ENCODE measurements at places on chromosomes 2 and 18.

DNA sequence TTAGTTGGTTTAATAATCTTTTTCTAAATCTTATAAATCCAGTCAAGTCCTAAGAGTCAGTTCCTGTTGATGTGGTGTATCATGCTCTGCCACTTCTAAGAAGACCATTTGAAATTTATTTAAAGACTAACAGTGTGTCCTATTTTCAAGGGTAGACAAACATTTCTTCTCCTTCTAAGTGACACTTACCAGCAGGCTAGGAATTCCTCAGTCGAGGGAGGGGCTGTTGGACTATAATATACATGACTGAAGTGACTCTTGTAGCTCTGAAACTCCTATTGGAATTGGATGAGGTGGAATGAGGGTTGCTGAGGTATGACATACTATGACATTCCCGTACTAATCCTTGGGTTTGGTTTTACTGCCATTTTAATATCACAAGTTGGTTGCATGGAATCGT is 30.6 kb downstream of the ITGB6 start:
- no peak for DNase-seq

GRCh38 chr18:43501099-43501498 is 223.8 kb upstream of the SYT4 start:
- DNase-seq: no peak

DNA sequence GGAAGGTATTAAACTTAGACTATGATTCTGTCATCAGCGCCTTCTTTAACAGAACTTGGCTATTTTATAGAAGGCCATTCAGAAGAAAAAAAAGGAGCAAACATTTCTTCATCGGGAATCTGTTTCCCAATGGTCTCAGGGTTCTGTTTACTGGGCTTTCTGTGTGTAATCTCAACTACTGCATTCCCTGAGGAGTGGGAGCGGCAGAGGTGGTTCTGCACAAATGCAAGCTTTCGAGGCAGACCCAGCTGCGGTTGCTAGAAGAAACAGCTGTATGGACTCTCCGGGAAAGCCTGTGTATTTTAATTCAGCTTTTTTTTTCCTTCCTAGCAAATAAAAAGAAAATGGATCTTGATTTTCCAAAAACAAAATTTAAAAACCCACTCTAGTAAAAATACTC is 250.7 kb downstream of the NAPG start:
- no peak for DNase-seq

GRCh38 chr2:42860319-42861094 is 68.1 kb upstream of the HAAO start:
- DNase-seq: no peak

GRCh38 chr18:58175786-58176176 is 131.8 kb downstream of the NEDD4L start:
- no peak for DNase-seq

DNA sequence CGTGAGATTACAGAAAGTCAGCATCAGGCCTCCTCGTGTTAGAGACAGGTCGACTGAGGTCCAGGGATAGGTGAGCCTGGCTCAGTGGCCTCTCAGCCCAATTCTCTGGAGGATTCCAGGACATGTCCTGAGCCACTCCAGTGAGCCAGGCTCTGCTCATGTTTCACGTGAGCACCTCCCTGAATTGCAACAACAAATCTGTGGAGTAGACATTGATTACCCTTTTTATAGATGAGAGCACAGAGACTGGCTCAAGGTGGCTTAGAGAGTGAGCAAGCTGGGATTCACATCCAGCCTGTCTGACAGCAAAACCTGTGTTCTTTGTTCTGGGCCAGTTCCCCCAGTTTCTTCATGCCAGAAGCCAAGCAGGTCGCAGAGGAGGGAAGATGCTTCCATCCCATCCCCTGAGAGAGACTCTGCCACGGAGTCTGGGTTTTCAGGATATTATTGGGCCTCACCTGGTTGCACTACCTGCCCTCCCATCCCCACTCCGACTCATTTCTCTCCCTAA is 46.4 kb downstream of the HS1BP3 start:
- DNase-seq: no peak

GRCh38 chr2:25825238-25825637 is 53.0 kb downstream of the ASXL2 start:
- DNase-seq: no peak

- no peak for DNase-seq
Observed at GRCh38 chr2:218813771-218814460, 17.7 kb downstream of the PRKAG3 start.

GRCh38 chr2:41027095-41027494 is 575.2 kb upstream of the SLC8A1 start:
- no peak for DNase-seq

DNA sequence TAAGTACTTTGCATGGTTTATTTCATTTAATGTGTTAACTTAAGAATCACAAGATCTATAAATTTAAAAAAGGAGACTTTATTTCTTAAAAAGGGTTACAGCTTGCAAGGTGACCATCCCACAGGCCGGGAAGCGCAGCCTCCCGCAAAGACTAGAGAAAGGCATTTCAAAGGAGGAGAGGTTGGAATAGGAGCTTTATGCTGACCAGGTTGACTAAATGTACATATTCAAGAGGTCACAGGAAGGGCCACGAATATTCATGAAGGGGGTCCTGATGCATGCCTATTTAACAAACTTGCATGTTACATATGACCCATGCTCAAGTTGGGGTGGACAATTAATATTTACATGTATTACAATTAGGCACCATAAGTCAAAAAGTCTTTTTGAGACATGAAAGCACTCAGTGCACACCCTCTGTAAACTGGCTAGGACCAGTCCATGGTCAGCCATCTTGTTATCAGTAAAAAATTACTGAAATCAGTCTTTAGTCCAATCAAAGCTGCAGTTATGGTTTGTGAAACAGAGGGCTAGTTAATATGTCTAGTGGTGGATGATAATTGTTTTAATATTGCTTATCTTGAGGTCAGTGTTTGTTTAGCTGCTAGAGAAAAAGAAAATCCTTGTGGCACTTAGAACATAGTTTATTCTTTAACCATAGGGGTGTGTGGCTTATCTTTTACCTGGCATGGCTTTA is 169.3 kb downstream of the KCNE4 start:
- DNase-seq: no peak

DNA sequence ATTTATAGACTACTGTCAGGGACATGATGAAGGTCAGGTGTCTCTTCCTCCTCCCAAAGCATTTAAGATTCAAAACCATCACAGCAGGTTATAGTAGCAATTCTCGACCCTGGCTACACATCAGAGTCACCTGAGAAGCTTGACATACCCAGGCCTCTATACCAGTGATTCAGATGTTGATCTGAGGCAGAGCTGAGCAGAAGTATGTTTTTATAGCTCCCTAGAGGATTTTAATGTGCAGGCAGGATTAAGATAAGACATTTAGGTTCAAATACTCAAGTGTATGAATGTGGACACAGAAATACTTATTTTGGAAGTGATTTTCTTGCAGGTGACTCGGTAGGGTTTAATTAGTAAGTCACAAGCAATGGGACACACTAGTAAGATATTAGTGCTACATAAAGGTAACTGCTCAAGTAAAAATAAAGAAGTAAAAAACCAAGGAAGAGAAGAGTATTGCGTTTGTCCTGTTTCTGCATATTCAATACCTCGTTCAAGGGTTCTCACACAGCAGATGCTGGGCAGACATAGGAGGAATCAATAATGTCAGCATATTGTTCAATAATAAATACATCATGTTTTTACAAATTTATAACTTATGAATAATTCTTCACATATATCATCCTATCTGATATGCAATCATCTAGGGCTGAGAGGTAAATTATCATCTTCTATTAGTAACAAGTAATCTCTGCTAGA is 7.0 kb downstream of the GCFC2 start:
- no peak for DNase-seq

- DNase-seq: no peak
Observed at GRCh38 chr2:12169721-12170120, 423.3 kb downstream of the LPIN1 start.

GRCh38 chr2:222733846-222734702 is 62.6 kb downstream of the MOGAT1 start:
- no peak for DNase-seq

DNA sequence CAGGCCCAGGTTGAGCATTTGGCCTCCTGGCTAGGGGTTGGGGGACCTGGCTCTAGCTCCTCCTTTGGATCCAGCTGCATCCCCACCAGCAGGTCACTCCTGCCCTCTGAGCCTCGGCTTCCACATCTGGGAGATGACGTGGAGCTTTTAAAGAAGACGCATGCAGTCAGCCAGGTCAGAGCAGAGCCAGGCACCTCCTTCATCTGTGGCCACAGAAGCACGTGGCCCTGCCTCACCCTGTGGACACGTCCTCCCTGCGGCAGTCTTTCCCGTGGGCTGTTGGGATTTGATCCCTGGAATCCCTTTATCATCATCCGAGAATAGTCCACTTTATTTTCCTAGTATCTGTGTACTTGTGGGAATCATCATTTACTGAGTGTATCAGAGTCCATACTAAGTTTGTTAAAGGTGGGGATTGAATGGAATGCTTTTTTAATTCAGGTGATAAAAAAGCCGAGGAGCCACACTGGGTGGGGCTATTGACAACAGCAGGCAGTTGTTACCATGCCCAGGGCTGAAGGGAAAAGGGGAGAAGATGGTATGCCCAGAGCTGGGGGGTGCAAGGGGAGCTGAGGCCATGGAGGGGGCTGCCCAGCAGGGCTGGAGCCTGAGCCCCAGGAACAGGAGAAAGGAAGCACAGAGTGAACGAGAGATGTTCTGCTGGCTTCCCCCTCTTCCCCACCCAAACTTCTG is 170.1 kb downstream of the LAMA1 start:
- no peak for DNase-seq

- no peak for DNase-seq
Observed at GRCh38 chr2:232973796-232974195, 39.3 kb downstream of the NGEF start.

GRCh38 chr2:102839668-102840388 is 78.0 kb downstream of the TMEM182 start:
- no peak for DNase-seq

- DNase-seq: no peak
Observed at GRCh38 chr2:55518841-55519165, 715 bp upstream of the CFAP36 start.

GRCh38 chr2:198930170-198930569 is 527.6 kb downstream of the SATB2 start:
- no peak for DNase-seq
